ENCODE measurements at places on chromosomes 16 and 17.

DNA sequence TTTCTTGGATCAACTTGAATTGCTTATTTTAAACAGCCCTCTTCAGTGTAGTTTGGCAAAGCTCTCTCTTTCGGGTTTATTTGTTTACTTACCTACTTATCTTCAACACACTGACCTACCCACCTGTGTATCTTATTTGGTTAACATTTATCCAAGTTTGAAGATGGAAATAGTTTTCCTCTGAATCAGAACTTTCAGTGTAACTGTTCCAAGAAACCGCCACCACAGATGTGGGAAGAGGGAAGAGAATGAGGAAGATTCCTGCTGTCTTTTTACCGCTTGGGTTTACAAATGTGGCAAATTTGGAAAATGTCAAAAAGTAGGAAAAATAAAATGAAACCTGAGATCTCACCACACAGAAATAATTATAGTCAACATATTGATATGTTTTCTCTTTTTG lies 115.8 kb downstream of the MSI2 start:
- DNase-seq = peak; percentile 52

- peak; percentile 67 for DNase-seq
These were observed 10.8 kb upstream of the TLCD3B start for GRCh38 chr16:30041841-30042240.

DNA sequence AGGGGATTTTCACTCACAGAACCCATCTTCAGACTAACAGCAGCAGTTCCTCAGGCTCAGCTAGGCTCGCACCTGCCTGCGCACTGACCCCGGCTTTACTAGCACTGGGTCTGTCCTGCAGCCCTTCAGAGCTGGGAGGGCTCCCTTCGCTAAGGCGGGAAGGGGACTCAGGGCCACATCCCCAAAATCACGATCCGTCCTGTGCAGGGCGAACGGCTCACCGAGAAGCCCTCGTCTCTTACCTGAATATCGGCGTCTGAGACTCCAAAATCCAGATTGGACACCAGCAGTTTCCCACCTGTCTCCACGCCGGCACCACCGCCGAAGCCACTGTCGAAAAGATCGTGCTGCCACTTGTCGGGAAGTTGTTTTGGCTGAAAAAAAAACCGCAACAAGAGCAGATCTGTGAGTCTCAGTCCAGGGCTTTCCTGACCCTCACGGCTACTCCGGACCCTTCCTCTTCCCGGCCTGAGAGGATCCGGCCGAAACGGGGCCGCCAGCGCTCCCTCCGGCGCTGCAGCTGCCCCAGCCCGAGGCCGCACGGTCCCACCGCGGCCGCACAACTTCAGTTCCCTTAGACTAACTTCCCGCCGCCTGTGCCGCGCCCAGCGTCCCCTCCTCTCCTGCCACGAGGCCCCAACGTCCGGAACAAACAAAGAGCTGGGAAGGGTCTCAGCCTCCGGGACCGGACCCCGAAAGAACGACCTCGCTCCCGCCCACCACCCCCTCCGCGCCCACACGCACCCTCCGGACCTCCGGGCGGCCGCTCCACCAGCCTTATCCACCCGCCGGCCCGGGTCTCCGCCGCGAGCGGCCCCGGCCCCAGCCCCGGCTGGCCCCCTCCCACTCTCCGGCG lies 711 bp downstream of the ALYREF start:
- no peak for DNase-seq

DNA sequence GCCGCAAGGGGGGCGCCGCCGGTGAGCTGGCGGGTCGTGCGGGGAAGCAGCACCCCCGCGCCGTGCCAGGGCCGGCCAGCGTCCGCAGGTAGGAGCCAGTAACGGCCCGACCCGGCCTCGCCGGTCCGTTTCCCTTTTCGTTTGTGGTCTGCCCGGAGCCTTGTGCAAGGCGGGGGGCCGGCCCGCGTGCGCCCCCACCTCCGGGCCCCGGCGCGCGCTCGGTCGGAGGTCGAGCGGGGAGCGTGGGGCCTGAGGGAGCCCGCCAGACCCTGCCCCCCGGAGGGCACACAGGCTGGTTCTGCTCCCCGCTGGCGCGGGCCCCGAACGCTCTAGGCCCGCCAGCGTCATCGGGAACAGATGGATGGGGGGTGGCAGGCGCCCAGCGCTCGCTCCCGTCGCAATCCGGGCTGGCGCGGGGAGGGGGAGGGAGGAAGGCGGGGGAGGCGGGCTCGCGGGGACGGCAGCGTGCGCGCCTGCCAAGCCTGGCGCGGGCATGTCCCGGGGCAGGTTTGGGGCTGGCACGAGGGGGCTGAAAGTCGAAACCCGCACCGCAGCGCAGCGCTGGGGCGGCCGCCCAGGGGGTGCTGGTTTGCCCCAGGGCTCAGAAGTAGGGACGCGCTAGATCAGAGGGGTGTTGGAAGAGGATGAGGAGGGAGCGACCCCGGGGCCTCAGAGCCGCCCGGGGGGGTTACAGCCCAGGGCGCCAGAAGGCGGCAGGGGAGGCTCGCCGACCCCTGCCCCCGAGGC lies 1.5 kb upstream of the GSE1 start:
- DNase-seq = peak; percentile 55

GRCh38 chr17:61221181-61221580 lies 178.5 kb upstream of the TBX2 start:
- DNase-seq = no peak

- no peak for DNase-seq
These were observed 45.8 kb upstream of the CACNG5 start for GRCh38 chr17:66789093-66789492.

DNA sequence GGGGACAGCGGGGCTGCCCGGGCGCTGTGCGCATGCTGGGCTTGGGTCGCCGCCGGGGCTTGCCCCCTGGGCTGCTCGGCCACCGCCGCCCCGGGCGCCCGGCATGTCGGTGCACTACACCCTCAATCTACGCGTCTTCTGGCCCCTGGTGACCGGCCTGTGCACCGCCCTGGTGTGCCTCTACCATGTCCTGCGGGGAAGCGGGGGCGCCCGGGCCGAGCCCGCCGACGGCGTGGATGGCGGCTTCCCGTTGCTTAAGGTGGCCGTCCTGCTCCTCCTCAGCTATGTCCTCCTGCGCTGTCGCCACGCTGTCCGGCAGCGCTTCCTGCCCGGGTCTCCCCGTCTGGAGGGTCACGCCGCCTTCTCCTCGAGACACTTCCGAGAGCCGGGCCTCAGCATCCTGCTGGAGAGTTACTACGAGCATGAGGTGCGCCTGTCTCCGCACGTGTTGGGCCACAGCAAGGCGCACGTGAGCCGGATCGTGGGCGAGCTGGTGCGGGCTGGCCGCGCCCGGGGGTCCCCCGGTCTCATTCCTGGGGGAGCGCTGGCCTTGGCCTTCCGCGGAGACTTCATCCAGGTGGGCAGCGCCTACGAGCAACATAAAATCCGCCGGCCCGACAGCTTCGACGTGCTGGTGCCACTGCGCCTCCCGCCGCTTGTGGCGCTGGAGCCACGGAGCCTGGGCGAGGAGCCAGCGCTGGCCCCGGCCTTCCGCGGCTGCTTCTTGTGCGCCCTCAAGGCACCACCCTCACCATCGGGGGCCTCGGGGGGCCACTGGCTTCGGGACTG lies 789 bp downstream of the ITPRIPL2 start:
- peak; percentile 78 for DNase-seq

GRCh38 chr17:19275457-19276127 lies 38.4 kb downstream of the EPN2 start:
- DNase-seq = no peak

DNA sequence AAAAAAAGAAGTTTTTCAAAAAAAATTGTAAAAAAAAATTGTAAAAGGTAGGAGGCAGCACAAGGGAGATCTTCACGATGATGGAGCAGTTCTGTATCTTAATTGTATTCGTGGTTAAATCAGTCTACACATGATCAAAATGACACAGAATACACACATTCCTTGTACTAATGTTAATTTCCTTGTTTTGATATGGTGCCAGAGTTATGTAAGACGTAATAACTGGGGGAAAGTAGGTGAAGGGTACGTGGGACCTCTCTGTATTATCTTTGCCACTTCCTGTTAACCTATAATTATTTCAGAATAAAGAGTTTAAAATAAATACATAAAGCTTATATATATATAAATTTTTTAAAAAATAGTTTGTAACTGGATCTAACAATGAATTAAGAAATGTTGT lies 36.8 kb downstream of the HELZ start:
- DNase-seq = no peak

DNA sequence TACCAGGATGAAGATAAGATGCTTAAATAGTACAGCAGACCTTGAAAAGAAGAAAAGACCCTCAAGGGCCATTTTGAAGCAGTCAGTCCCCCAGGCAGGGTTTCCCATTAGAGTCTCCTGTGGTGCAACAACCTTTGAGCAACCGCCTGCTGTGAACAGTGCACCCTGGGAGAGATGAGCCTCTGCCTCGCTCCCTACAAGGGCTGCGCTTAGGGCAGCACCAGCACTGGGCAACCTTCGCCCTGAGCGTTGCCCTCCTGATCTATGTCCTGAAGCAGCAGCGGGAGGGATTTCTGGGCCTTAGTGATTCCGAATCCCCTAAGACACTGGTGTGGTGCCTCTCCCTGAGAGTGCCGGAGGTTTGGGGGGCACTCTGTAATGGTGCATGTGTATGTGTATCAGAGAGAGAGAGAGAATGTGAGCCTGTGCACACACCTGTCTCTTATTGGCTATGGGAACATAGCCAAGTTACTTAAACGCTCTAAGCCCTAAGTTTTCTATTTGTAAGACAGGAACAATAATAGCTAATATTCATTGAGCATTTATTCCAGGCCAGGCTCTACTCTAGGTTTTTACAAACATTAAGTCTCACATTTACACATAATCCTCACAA lies 25.2 kb upstream of the ABCC12 start:
- no peak for DNase-seq

- no peak for DNase-seq
These were observed 3.3 kb downstream of the CFAP20 start for GRCh38 chr16:58125781-58126335.

GRCh38 chr16:14564323-14564722 lies 65.7 kb downstream of the PARN start:
- DNase-seq = no peak

DNA sequence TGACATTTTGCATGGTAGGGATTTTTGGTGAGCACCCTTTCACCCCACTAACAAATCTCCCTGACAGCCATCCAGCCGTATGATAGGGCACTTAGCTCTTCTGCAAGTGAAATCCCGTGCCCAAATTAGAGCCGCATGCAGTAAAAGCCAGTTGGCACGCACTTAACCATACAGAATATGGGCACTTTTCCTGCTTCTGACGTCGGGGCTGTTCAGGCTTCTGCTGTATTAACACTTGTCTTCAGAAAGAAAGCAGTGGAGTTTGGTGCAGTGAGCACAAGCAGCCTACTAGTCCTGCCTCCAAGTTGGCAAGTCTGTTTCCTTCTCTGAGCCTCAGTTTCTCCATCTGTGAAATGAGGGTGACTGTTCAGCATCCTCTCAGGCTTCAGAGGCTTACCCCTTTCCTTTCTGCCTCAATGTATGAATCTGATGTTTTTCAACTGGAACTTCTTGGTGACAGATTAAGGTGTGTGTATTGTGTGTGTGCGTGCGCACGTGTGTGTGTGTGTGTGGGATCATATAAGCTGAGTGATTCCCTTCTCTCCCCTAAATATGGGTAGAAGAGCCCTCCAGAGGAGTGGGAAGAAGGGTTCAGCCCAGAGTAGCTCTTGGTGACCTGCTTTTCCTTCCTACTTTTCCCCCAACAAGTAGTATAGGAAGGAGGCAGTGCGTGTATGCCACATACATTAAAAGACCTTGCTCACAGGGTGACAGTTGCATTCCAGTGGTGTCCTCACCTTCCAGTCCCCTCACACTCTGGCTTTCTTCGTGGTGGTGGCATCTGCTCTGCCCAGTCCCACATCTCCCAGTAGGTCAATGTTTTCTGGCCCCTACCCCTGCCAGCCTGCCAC lies 19.0 kb downstream of the IGF2BP1 start:
- DNase-seq = no peak

- DNase-seq = no peak
These were observed 16.9 kb downstream of the ZNF287 start for GRCh38 chr17:16551878-16552636.

- no peak for DNase-seq
These were observed 25.9 kb upstream of the KREMEN2 start for GRCh38 chr16:2938206-2938605.

GRCh38 chr16:3618769-3619141 lies 7.3 kb upstream of the SLX4 start:
- no peak for DNase-seq

GRCh38 chr17:44350733-44351226 lies 5.7 kb downstream of the GRN start:
- DNase-seq = peak; percentile 66

DNA sequence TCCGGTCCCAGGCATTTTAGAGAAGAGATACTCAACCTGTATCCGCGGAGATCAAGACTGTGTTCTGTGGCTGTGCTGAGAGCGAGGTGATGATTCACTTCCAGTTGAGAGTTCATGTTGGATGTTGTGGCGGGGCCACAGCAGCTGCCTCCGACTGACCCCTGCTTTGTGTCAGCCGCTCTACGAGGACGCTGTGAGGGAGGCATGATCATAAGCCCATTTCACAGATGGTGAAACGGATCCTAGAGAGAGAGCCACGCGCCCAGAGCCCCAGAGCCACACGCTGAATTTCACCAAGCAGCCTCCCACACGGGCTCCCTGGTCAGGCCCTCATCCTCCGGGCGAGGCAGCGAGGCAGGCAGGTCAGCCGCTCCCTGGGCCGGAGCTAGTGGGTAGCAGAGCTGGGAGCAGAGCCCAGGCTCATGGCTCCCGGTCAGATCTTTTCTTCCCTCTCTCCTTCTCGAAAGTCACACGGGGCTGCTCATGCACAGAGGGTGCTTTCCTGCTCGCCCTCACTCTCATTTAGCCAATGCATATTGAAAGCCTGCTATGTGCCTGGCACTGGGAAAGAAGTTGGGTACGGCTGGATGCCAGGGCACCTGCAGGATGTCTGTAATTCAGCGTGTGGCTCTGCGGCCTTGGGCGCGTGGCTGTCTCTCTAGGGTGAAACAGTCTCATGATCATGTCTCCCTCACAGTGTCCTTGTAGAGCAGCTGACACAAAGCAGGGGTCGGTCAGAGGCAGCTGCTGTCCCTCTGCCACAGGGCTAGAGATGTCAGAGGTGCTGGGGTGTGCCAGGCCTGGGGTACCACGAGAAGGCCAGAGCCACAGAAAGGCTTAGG lies 155.6 kb upstream of the CHMP6 start:
- no peak for DNase-seq

DNA sequence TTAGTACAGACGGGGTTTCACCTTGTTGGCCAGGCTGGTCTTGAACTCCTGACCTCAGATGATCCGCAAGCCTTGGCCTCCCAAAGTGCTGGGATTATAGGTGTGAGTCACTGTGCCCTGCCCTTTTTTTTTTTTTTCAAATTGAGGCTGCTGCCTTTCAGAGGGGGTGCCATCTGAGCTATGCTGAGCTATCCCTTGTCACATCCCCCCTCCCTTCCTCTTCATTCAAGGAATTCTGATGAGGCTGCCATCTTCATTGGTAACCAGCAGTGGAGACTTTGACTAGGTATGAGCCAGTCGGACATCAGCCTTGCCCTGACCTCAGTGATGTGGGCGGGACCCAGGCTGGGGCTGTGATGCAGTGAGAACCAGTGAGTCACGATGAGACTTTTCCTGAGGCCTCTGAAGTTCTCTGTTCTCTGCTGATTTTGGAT lies 24.4 kb upstream of the GPT2 start:
- peak; percentile 76 for DNase-seq

GRCh38 chr17:4345581-4346252 lies 20.8 kb downstream of the UBE2G1 start:
- DNase-seq = peak; percentile 15

- DNase-seq = no peak
These were observed 66.0 kb downstream of the TMC6 start for GRCh38 chr17:78062596-78062995.
